HuH-7 (cell line): ENCODE measurements at places on chromosomes 13 and 19.

GRCh38 chr13:69287050-69287698, 820.5 kb upstream of the ATXN8OS start:
- no peak for DNase-seq

DNA sequence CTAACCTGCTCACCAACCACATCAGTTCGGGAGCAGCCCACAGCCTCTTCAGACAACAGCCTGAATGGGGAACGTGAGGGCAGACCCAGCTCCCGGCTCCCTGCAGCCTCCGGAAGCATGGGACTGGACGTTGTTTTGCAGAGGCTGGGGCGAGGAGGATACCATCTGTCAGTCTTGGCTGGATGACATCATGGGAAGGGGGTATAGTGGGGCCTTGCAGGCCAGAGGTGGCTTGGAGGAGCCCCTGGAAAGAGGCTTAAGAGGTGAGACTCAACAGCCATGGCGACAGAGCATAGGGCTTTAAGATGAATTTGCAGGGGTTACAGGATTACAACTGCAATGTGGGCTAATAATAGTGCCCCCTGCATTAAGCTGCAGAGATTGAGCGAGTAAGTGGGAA, 1.5 kb downstream of the FXYD3 start:
- DNase-seq, result no peak

- no peak for DNase-seq
Measured at GRCh38 chr13:48709213-48709612, 55.5 kb downstream of the CYSLTR2 start.

- DNase-seq, result no peak
Measured at GRCh38 chr13:27933580-27934328, 14.0 kb downstream of the PDX1 start.

DNA sequence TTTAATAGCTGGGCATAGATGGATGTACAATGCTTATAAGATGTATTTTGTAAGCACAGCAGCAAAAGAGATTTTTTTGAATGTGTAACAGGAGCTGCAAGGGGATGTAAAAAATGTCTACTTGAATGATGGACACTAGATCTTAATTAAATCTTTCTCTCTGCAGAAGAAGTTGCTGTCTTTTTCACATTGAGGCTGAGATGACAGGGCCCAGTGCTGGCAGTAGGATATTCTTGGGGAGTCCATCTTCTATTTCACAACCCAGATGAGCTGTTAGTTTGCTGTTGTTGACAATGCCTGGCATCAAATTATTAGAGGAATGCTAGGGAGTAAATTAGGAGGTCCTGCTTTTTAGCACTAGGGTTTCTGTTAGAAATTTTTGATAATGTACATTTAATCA, 698.7 kb downstream of the SLITRK5 start:
- DNase-seq, result no peak

GRCh38 chr13:55528434-55528833, 1612.3 kb upstream of the PRR20A start:
- DNase-seq, result no peak

DNA sequence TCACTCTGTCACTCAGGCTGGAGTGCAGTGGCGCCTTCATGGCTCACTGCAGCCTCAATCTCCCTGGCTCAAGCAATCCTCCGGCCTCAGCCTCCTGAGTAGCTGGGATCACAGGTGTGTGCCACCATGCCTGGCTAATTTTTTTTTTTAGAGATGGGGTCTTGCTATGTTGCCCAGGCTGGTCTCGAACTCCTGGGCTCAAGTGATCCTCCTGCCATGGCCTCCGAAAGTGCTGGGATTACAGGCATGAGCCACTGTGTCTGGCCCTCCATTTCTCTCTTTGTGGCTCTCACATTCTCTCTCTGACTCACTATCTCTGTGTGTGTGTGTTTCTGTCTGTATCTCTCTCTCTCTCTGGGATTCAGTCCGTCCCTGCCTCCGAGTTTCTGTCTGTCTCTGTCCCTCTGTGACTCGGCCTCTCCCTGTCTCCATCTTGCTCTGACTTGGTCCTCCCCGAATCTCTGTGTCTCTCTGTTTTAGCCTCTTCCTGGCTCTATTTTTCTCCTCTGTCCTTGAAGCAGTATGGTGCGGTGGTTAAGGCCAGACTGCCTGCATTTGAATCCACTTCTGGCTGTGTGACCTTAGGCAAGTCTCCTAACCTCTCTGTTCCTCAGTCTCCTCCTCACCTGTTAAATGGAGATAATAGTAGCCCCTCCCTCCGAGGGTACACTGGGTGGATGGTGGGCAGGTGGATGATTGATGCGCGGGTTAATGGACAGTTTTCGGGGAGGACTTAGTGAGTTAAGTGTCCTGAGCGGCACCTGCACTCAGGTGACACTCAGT, 11.0 kb downstream of the MEIS3 start:
- DNase-seq, result no peak
